Tongue (tissue), 3 donors: ENCODE measurements at places on chromosomes 5 and 9. TPM values are rescaled to one million over a fixed set of nuclear protein-coding genes. Genes with fewer than 3 reads are reported as not detected.

Gene SPATA31A6
- total RNA-seq = not detected

Gene PTGDS
- 10.2 TPM for total RNA-seq

Gene SLC28A3
- 4.0 TPM for total RNA-seq

Gene PCDHGB3
- total RNA-seq = 5.7 TPM

Gene RANBP3L
- total RNA-seq = 8.4 TPM

Gene FST
- 14.4 TPM for total RNA-seq

Gene SLC6A19
- not detected for total RNA-seq

Gene PCDHB2
- 4.4 TPM for total RNA-seq

Gene SUSD3
- 3.7 TPM for total RNA-seq

Gene RASEF
- 5.5 TPM for total RNA-seq

Gene NUTM2F
- total RNA-seq = not detected

Gene DMRT2
- 19.1 TPM for total RNA-seq

Gene ARHGEF28
- 22.0 TPM for total RNA-seq

Gene ANKRD55
- total RNA-seq = not detected

Gene HAVCR2
- 2.8 TPM for total RNA-seq

Gene TPPP
- 10.5 TPM for total RNA-seq

Gene KLHL3
- total RNA-seq = 15.5 TPM

Gene FREM1
- 18.2 TPM for total RNA-seq

Gene GPR107
- total RNA-seq = 30.0 TPM

Gene PNPLA7
- total RNA-seq = 1.5 TPM

Gene TSSK1B
- total RNA-seq = not detected

Gene SPATA31D4
- total RNA-seq = not detected

Gene SEMA5A
- total RNA-seq = 40.3 TPM

Gene ACTBL2
- total RNA-seq = not detected

Gene GLRA1
- not detected for total RNA-seq

Gene PRR16
- total RNA-seq = 5.2 TPM

Gene VLDLR
- total RNA-seq = 60.1 TPM

Gene LCP2
- total RNA-seq = 11.6 TPM

Gene TAF11L10
- total RNA-seq = not detected

Gene CATSPER3
- not detected for total RNA-seq

Gene PDE8B
- total RNA-seq = 8.9 TPM

Gene BARHL1
- not detected for total RNA-seq

Gene SH2D3C
- total RNA-seq = 13.6 TPM

Gene SH3RF2
- 14.3 TPM for total RNA-seq

Gene KIF20A
- 24.8 TPM for total RNA-seq

Gene SYK
- total RNA-seq = 7.1 TPM

Gene MCTP1
- 41.4 TPM for total RNA-seq

Gene ANKRD18B
- total RNA-seq = 6.6 TPM

Gene PCDHGA11
- 7.5 TPM for total RNA-seq

Gene HACD4
- total RNA-seq = 5.8 TPM

Gene SPINK13
- not detected for total RNA-seq

Gene PCDHA1
- not detected for total RNA-seq

Gene PCDHB11
- 5.9 TPM for total RNA-seq

Gene GHR
- total RNA-seq = 13.4 TPM

Gene TMEM38B
- 91.8 TPM for total RNA-seq
